ENCODE measurements at places on chromosomes 11 and 22.

- DNase-seq = peak; percentile 93
Measured at GRCh38 chr11:68659158-68659921, 25.0 kb upstream of the GAL start.

- DNase-seq = peak; percentile 71
Measured at GRCh38 chr22:37229805-37230672, 14.0 kb downstream of the RAC2 start.

- DNase-seq = peak; percentile 60
Measured at GRCh38 chr11:70244698-70245097, 25.8 kb upstream of the PPFIA1 start.

GRCh38 chr11:112440518-112440917 lies 179.9 kb upstream of the PLET1 start:
- DNase-seq = no peak

DNA sequence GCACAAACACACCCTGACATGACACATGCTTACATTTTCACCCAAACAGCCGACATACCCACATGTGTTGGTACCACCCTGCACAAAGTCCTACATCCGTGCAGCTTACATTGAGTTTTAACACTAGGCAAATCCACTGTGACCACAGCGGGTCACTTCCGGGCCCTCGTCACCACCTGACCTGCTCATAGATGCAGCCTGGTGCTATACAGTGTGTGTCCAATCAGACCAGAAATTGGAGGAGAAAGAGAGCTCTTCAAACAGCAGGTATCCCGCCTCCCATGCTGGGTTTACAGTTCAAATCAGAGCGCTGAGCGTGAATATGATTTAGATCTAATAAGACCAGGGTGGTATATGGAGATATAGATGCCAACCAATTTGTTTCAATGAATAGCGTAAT lies 35.4 kb downstream of the PHF21B start:
- DNase-seq = no peak

GRCh38 chr22:30609260-30610185 lies 2.5 kb downstream of the TCN2 start:
- peak; percentile 68 for DNase-seq

- DNase-seq = no peak
Measured at GRCh38 chr11:29518389-29519174, 498.2 kb downstream of the KCNA4 start.

DNA sequence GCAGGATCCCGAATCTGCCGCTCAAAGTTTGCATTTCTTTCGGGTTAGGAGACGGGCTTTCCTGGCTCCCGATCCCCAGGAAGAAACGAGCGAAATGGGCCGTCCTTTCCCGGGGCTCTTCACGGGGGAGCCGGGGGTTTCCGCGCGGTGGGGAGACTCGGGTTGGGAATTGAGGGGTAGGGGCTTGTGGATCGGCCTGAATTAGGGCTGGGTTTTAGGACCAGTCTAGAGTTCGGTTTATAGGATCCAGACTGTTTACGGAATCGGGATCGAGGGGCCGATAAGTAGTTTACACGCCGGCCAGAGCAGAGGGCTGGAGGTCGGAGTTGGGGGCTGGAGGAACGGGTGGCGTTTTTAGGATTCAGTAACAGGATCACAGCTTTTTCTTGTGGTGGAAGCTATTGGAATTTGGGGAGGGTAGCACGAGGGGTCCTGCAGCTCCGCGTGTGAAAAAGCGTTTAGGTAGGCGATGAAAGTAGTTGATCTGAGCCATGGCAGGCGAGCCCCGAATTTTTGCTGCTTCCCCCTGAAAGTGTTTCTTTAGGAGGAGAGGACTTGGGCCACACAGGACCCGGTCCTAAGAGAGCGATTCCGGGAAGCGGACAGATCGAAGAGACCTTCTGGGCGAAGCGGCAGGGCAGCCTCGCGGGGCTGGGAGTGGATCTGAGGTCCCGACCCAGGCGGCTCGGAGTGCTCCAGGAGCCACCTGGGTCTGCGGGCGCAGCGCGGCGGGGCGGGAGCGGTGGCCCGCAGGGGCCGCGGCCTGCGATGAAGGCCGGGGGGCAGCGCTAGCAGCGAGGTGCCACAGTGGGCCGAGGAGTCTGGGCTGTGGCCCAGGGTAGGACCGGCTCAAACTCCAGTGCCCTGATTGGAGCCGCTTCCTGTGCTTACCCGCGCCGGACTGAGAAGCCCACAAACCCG lies 1.6 kb downstream of the PKNOX2 start:
- no peak for DNase-seq

DNA sequence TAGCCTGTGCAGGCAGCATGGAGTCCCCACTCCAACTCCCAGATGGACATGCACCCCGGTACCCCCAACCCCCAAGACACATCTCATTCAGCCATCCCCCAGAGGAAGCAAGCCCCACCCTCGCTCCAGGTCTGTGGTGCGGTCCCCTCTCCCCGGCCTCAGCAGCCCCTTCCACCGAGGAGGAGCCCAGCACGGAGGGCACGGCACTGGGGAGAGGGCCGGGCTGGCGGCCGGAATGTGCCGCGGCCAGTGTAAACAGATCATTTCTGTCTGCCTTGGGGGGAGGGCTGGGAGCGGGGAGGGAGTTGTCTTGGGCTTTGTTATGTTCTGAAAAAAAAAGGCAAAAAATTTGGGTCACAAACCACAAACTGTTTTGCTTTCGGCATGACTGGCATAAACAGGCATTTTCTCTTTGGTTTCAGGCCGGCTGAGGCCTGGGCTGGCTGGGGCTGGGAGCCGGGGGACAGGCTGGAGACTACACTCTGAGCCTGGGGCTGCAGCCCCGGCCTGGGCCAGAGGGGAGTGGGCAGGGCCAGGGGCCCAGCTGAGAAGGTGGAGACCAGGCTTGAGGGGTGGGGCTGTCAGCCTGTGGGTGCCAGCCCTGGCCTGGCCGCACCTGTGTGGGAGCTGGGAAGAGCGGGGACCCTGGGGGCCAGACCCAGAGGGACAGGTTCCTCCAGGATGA lies 16.8 kb downstream of the IGF2 start:
- peak; percentile 41 for DNase-seq

GRCh38 chr22:46135611-46136485 lies 14.5 kb upstream of the PPARA start:
- no peak for DNase-seq

DNA sequence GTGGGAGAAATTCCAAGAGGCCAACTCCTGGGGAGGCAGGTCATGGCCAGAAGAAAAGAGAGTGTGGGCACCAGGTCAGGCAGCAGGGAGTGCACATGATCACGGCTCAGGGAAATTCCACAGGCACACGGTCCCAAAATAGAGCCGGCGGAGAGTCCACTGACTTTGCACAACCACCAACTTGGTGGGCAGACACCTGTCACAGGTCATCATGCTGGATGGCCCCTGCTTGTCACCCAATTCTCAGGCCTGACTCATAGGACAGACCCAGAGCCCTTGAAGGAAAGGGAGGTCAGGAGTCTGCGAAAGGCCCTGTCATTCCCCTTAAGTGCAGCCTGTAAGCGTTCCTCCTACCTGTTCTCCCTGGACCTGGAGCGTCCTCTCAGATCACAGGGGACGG lies 15.8 kb downstream of the APOL2 start:
- no peak for DNase-seq

- no peak for DNase-seq
Measured at GRCh38 chr11:15071556-15072255, 1.7 kb upstream of the CALCB start.

DNA sequence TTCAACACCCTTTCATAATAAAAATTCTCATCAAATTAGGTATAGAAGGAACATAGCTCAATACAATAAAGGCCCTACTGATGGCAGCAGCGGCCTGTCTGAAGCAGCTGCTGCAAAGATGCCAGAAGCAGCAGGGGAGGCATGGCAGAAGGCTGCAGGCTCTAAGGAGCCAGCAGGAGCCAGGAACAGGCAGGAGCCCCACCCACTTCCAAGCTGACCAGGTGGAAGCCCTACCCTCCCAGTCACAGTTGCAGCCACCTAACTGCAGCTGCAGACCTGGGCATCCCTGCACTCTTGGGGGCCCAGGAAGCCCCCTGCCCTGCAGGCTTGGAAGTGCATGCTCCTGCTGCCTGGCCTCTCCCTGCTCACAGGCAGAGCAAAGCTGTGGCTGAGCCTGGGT lies 18.2 kb upstream of the OR6A2 start:
- no peak for DNase-seq

DNA sequence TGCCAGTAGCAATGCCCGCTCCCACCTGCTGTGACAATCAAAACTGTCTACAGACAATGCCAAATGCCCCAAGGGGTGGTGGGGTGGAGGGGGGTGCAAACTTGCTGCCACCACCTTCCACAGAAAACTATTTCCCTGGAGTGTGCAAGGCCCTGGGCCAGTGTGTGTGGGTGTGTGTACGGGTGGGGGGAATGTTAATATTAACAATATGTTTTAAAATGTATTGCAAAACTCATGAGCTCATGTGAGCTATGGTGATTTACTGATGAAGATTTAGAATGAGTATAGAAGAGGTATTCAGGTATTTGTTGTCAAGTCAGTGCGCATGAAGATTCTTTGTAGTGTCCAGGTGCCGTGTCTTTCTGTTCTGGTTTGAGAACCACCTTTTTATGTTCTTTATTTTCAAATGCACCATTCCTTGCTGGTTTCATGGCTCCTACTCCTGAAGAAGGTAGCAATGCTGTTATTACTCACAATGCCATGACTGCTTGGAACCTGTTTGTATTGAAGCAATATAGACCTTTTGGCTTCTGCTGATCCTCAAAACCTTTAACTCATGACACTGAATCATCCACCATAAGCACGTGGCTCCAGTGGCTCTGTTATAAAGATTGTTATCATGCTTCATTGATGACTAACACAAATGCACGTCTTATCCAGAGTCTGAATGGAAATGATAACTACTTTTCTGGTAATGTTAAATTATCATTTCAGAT lies 29.9 kb upstream of the AQP11 start:
- DNase-seq = peak; percentile 83

- DNase-seq = peak; percentile 16
Measured at GRCh38 chr11:128346804-128347203, 240.6 kb downstream of the ETS1 start.

DNA sequence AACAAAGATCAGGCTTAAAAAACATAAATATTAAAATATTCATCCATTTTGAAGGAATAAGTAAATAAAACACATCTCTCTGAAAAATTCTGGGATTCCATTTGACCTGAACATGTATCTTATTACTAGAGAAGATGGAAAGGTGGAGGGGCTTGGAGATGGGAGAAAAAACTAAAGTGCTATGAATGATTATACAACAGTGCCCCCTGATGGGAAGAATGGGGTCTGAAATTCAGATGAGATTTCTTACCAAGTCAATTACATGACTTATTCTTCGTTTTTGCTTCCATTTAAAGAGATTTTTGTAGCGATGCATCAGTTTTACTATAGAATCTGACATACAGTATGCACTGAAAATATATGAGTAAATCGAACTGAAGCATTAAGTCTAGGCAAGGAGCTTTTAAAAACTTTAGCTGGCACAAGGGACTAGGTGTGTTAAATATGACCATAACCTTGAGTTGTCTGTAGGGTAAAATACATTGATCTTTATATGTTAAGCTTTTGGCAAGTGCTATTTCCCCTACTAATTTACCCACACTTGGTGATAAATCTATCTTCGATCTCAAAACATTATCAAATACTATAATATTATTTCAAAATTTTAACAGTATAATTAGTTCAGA lies 718.8 kb downstream of the CNTN5 start:
- DNase-seq = peak; percentile 15

- DNase-seq = no peak
Measured at GRCh38 chr11:86615487-86615886, 56.9 kb downstream of the ME3 start.

DNA sequence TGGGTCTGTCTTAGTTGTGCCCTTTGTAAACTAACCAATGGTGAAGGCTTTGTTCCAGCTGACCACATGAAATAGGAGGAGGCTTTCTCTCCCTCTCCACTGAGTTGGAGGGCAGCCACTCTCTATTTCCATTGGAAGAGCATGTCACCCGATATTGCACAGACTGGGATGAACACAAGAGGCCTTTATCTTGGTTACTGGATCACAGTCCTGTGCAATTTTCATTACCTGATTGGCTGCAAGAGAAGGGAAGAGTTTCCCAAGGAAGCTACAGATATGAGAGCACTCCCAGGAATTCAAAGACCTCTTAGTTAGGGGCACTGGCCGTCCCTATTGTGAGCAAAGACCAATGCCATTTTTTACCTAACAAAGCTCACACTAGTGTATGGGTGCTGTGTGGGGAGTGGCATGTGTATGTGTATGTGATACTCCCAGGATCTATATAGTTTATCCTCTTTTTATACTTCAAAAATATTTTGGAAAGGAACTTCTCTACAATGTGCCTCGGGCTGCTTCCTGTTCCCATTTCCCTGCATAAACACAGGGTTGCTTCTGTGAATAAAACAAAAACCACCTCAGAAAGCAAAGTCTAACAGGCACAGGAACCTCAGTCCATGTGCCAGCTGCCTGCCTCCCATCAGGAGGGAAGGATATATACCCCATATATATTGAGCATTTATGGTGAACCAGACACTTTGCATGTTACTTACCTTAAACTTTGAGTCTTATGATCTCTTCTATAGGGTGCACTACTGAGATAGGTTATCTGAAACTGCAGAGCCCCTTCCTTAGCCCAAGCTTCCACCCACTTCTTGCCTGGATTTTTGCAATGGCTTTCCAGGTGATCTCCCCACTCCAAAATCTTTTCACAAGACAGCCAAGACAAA lies 126.5 kb downstream of the RASSF10 start:
- peak; percentile 79 for DNase-seq

GRCh38 chr11:2091112-2091746 lies 48.0 kb downstream of the IGF2 start:
- DNase-seq = no peak

DNA sequence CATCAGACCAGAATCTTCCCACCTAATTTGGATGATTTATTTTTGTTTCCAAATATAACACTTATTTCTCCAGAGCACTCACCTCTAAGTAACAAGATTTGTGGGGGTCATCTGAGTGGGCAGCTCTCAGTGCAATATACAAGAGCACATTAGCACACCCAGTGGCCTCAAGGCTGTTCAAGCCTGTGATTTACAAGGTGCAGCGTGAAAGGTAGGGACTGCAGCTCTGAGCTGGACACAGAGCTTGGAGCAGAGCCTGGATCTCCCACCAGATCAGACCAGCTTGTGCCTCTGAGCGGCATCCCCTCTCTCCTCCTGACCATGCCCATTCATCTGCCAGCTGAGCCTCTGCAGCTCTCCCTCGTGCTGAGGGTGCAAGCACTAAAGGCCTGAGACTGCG lies 323.3 kb upstream of the ZC3H12C start:
- DNase-seq = no peak

DNA sequence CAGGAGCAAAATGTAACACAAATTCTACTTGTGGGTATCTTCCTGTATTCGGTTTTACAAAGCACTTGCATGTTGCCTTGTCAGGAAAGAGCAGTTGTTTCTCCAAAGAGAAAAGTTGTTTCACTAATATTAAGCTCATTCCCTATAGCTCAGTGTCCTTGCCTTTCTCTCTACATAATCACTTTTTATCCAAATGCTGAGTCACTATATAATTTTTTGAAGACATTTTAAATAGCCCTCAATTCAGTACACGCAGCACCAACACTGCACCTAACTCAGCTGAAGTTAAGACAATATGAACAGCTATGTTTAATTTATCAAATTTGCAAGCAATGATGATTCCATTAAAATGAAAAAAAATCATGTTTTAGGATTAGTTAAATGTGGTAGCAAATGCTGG lies 14.5 kb upstream of the MRTFA start:
- DNase-seq = no peak

- DNase-seq = no peak
Measured at GRCh38 chr22:28594076-28594796, 85.4 kb downstream of the TTC28 start.

- peak; percentile 28 for DNase-seq
Measured at GRCh38 chr11:103673773-103674172, 362.7 kb upstream of the DDI1 start.
